ENCODE measurements at places on chromosomes 2 and 18. TPM values are rescaled to one million over a fixed set of nuclear protein-coding genes. Genes with fewer than 3 reads are reported as not detected.

The DHRS9 gene
- polyA plus RNA-seq, result 8.9 TPM

The HOXD3 gene
- 23.0 TPM for polyA plus RNA-seq

The ADD2 gene
- 71.8 TPM for polyA plus RNA-seq

The PRKCE gene
- polyA plus RNA-seq, result 39.4 TPM

DNA sequence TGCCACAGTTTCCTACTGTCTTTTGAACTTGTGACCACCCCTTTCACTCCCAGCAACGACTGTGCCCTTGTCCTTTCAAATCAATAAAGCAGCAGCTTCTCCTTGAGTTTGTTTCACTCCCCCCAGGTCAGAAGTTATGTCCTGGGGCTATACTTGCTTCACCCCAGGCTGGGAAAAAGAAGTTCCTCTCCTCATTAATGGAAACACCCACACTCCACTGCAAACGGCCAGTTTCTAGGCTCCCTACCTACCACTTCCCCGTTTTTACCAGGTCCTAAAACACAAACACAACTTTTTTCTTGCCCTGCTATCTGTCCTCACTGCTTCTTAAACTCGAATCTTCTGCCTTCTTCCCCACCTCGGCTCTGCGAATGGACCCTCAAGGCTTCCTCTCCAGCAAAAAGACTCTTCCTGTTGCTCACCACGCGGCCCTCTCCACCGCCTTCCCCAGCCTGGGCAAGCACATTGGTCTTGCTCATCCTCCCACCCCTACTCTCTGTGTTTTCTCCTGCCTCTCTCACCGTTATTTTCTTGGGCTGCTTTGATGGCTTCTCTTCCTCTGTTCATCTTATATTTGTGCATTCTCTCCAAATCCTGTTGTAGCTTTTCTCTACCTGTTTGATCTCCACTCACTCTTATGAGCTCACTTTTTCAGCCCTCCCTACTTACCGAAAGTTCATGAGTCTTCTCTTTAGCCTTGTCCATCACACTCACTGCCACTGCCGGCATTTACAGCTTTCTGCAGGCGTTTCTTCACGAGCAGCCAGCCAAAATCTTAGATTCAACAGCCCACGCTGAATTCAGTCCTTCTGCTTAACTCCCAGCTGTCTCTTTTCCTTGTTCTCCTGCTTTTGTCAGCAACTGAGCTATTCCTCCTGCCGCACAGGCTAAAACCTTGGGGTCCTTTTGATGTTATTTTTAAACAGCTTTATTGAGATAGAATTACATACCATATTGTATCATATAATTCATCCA is 7.0 kb upstream of the SP5 start:
- no peak for DNase-seq

DNA sequence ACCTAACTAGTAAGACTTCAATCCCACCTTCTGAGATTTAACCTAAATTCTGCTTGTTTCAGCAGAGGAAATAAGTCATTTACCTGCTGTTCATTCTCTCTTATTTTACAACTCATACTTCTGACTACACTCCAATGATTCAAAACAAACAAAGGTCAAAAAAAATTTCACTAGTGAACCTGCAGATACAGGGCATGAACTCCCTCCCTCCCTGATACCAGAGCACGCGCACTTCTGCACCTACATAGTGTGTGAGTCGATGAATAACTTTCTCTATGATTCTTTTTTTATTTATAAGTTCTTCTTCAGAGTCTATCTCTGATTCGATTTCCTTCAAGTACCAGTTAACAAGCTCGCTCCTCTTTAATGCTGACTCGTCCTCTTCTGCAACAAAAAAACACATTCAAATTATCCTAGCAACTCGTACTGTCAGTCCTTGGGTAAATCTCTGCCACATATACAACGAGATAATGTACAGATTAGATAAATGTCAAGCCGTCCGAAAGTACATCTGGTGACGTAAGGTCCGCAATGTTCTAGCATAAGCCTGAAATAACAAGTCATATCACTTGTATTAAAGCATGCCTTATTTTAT is 7.4 kb upstream of the LCT start:
- no peak for DNase-seq

- DNase-seq, result no peak
Measured at GRCh38 chr2:234292962-234293243, 204.0 kb downstream of the ARL4C start.

DNA sequence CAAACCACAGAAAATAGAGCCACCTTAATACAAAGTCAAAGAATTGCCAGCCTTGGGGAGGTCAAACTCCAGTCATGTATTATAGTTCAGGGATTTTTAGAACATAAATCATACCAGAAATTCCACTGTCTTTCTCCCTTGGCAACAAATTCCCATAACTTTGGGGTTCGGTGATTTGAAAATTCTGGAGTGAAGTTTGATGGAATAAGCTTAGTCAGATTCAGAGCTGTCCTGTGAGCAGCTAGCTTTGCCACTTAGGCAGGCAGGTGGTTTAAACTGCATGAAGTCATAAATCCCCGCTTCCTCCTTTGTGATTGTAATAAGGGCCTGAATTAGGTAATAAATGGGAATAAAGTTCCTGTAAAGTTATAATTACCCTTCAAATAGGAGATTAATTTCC is 457.0 kb upstream of the HNMT start:
- DNase-seq, result no peak

Data from spinal cord (tissue), 10 donors.